ENCODE measurements at places on chromosomes 5 and 9.
A peak's percentile ranks its signal among the peaks of the same experiment; 100 is the strongest.

GRCh38 chr5:53478411-53479044 lies 1.9 kb upstream of the FST start:
- peak; percentile 34 for DNase-seq

- DNase-seq = peak; percentile 95
Observed at GRCh38 chr9:130860458-130861316, 25.6 kb downstream of the ABL1 start.

DNA sequence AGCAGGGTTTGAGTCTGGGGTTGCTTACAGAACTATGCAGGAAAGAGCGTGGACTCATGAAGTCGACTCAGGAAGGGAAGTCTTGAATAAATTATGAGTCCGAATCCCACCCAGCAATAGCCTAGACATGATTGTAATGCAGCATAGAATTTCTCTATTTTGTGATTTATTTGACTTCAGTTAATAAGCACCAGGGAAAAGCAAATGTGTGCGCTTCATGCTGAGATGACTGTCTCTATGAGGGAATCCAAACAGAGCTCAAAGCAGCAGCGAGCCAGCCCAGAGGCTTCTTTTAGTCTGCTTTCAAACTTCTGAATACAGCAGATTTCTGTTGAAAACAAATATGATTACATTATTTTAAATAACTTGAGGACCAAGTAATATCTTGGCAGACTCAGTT lies 188.0 kb downstream of the SEMA6A start:
- no peak for DNase-seq

GRCh38 chr5:132434416-132435286 lies 55.9 kb downstream of the IRF1 start:
- no peak for DNase-seq

GRCh38 chr5:101637599-101637998 lies 658.5 kb downstream of the SLCO4C1 start:
- DNase-seq = no peak

GRCh38 chr9:130499804-130500263 lies 55.1 kb downstream of the ASS1 start:
- DNase-seq = no peak

DNA sequence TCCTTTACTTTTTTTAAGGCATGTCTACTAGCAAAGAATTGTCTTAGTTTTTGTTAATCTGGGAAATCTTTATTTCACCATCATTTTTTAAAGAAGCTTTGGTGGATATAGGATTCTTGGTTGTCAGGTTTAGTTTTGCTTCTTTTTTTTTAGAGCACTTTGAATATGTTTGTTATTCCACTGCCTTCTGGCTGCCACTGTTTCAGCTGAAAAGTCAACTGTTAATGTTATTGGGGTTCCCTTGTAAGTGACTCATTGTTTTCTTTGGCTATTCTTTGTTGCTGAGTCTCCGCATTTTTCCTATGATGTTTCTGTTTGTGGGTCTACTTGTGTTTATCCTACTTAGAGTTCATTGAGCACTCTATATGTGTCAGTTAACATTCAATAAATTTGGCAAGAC lies 44.4 kb downstream of the PHAX start:
- DNase-seq = no peak

GRCh38 chr9:104765138-104765537 lies 1.2 kb downstream of the NIPSNAP3B start:
- no peak for DNase-seq

DNA sequence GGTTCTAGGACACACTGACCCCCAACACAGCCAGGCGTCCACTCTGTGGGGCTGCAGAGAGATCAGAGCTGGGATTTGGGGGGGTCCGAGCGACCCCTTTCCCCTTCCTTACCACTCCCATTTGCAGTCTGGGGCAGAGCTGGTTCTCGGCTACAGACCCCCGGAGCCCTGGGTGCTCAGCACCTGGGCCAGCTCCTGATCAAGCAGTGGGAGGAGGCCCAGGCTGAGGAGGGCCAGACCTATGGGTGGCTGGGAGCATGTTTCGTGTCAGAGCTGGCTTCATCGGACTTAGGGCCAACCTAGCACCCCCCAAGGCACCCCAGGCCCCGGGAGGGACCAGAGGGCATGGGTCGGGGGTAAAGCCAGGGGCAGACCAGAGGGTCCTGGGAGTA lies 7.6 kb downstream of the GRIN1 start:
- DNase-seq = no peak

- DNase-seq = no peak
Observed at GRCh38 chr9:97935276-97935675, 2.7 kb downstream of the HEMGN start.

DNA sequence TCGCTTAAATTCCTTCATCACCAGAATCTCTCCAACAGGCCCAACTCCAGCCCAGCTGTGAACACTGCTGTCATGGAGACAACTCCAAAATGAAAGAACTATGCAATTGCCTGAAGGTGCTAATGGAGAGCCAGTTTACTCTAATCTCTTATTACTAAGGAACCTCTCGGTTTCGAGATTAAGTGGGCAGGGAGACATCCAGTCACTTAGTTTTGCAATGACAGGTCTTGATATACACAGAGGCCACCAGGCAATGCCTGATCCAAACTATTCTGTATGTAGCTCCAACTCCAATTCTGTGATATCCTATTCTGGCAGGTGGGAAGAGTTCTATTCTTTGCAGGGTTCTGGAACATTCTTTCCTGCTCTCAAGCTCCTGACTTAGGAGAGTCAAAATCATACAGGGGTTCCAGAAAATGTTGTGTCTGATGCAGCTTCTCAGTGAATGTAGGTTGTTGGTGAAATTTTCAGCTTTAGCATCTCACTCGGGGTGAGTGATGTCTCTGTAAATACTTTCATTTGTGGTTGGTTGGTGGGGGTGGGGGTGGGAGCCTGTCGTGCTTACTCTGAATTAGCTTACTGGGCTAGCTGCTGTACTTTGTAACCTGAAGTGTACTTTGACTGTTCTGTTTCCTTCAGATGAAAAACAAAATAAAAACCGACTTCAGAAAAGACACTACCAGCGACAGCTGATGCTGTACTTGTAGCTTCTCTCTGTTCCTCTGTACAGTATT lies 170.9 kb downstream of the PALM2AKAP2 start:
- no peak for DNase-seq
